Placental pericyte (primary cell): ENCODE measurements at places on chromosomes 7 and 10. TPM values are rescaled to one million over a fixed set of nuclear protein-coding genes. Genes with fewer than 3 reads are reported as not detected.

DYDC2 gene
- not detected in 2 replicates for total RNA-seq

NUTM2A gene
- 0.66 and 0.86 TPM in 2 replicates for total RNA-seq

DYDC1 gene
- total RNA-seq: not detected in 2 replicates

LRIT1 gene
- not detected in 2 replicates for total RNA-seq

POLR2J2 gene
- 3.9 and 7.7 TPM in 2 replicates for total RNA-seq

DNAJC12 gene
- total RNA-seq: 0.29 and 0.44 TPM in 2 replicates

GDF2 gene
- total RNA-seq: 0.14 TPM in 1 of 2 replicates, not detected in the other

TMEM229A gene
- not detected in 2 replicates for total RNA-seq

APBB1IP gene
- 1.3 and 2.7 TPM in 2 replicates for total RNA-seq

CTAGE15 gene
- total RNA-seq: under 0.01 and 0.43 TPM in 2 replicates

HOXA6 gene
- 0.22 and 4.3 TPM in 2 replicates for total RNA-seq

GARIN1A gene
- total RNA-seq: 0.88 and 1.0 TPM in 2 replicates

FKBP6 gene
- total RNA-seq: not detected in 2 replicates

SUN3 gene
- total RNA-seq: not detected in 2 replicates

RNF133 gene
- total RNA-seq: 0.43 and 0.44 TPM in 2 replicates

H2BK1 gene
- not detected in 2 replicates for total RNA-seq

GRID2IP gene
- total RNA-seq: not detected in 2 replicates

LIPJ gene
- total RNA-seq: not detected in 2 replicates

CLDN3 gene
- not detected in 2 replicates for total RNA-seq

C10orf90 gene
- total RNA-seq: not detected in 2 replicates

AZGP1 gene
- not detected in 2 replicates for total RNA-seq

SPDYE3 gene
- not detected in 2 replicates for total RNA-seq

TRA2A gene
- 32.6 and 50.3 TPM in 2 replicates for total RNA-seq

SLC13A1 gene
- not detected in 2 replicates for total RNA-seq

GBX1 gene
- not detected in 2 replicates for total RNA-seq

C7orf33 gene
- not detected in 2 replicates for total RNA-seq

FOXP2 gene
- total RNA-seq: 0.43 TPM in 1 of 2 replicates, not detected in the other

SLC37A3 gene
- 61.1 and 71.6 TPM in 2 replicates for total RNA-seq

TNRC18 gene
- total RNA-seq: 61.6 and 117 TPM in 2 replicates

SH2B2 gene
- total RNA-seq: 2.0 and 2.4 TPM in 2 replicates

INSYN2A gene
- total RNA-seq: under 0.01 and 0.14 TPM in 2 replicates
